Naive thymus-derived CD8-positive, alpha-beta T cell (primary cell): ENCODE measurements at places on chromosomes 13 and 19. TPM values are rescaled to one million over a fixed set of nuclear protein-coding genes. Genes with fewer than 3 reads are reported as not detected.

GRCh38 chr13:90362707-90363106, 984.8 kb upstream of the MIR17HG start:
- no peak overlapping the region for H3K4me3 ChIP-seq
- DNase-seq: no peak
- H3K27ac ChIP-seq: no peak overlapping the region
- H3K4me1 ChIP-seq: no peaks in the 10 kb centered on the region

- H3K27ac ChIP-seq: no peak overlapping the region
- no peak for DNase-seq
- no peaks in the 10 kb centered on the region for H3K4me1 ChIP-seq
- H3K27me3 ChIP-seq: no peaks in the 10 kb centered on the region
- no peak overlapping the region for H3K4me3 ChIP-seq
Observed at GRCh38 chr13:85657942-85658341, 141.3 kb downstream of the SLITRK6 start.

CYP2A6 gene
- total RNA-seq: not detected

DNA sequence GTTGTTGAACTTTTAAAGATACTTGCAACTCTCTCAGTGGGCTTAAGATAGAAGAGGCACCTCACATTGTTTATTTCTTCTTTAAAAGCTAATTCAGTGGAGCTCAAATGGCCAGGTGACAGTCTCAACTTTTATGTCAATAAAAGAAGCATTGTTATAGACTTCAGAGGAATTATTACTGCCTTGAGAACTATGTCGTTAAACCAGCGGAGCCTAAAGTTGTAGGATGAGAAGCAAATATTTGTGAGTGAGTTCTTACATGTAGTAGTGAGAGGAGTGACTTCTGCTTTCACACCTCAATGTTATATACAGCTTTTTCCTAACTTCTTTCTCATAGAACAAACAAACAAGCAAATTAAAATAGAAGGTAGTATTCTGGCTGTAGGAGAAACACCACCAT, 31.2 kb upstream of the DGKH start:
- peaks cover 4% of the 10 kb centered on the region for H3K27me3 ChIP-seq
- H3K27ac ChIP-seq: no peak overlapping the region
- H3K36me3 ChIP-seq: no peaks in the 10 kb centered on the region
- H3K4me1 ChIP-seq: no peaks in the 10 kb centered on the region
- H3K4me3 ChIP-seq: no peak overlapping the region

TM9SF2 gene
- total RNA-seq: 45.5 TPM

GRCh38 chr13:100203696-100204367, 114.9 kb downstream of the PCCA start:
- peak overlapping the region; percentile 71 for H3K4me3 ChIP-seq
- H3K27me3 ChIP-seq: no peaks in the 10 kb centered on the region
- peaks cover 22% of the 10 kb centered on the region for H3K4me1 ChIP-seq
- peaks cover 1% of the 10 kb centered on the region for H3K36me3 ChIP-seq

KLF12 gene
- total RNA-seq: 77.9 TPM

UPK1A gene
- not detected for total RNA-seq

DNA sequence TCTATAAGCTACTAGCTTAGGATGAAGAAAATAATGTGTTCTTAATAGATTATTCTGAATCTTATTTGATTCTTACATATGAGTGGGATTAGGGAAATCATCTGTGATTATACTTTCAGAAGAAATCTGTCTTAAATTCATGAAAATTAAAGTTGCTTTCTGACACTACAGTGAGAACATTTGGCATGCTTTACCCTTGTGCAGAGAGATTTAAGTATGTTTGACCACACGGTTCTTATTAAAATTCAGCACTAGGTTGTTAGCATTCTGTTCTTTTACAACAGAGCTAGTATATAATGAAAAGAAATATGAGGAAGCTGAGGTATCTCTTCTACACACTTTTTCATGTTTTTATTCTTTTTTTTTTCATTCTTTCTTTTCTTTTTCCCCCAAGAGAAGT, 2723.9 kb downstream of the PCDH9 start:
- no peak overlapping the region for H3K27ac ChIP-seq
- H3K4me1 ChIP-seq: no peaks in the 10 kb centered on the region
- no peaks in the 10 kb centered on the region for H3K36me3 ChIP-seq
- DNase-seq: no peak
- no peaks in the 10 kb centered on the region for H3K27me3 ChIP-seq

ZNF146 gene
- total RNA-seq: 71.8 TPM

ZNF541 gene
- 0.86 TPM for total RNA-seq

DNA sequence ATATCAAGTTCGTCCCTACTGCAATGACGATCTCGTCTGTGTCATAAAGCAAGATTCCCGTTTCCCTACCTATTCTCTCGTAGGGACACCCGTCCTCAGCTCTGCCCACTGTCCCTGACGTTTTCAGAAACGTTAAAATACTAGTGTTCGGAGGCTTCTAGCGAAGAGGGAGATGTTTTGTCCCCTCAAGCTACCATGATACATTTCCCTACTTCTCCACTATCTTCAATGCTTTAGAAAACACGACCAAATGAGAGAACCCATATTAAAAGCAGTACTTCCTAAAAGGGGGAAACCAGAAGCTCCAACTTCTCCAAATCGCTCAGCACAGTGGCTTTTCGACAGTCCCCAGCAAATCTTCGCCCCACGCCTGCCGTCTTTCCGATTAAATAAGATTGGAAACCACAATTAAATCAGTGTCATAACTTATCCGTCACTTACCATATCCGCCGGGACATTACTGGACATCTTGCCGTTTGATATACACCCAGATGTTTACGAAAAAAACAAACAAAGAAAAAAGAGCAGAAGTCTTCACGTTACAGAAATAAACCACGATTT, 1.3 kb downstream of the UBL3 start:
- DNase-seq: no peak
- H3K36me3 ChIP-seq: no peaks in the 10 kb centered on the region
- peak overlapping the region; percentile 95 for H3K4me3 ChIP-seq
- H3K27ac ChIP-seq: peak overlapping the region; percentile 92
- H3K27me3 ChIP-seq: no peaks in the 10 kb centered on the region
- H3K4me1 ChIP-seq: peaks cover 37% of the 10 kb centered on the region

OLFM4 gene
- not detected for total RNA-seq

DNA sequence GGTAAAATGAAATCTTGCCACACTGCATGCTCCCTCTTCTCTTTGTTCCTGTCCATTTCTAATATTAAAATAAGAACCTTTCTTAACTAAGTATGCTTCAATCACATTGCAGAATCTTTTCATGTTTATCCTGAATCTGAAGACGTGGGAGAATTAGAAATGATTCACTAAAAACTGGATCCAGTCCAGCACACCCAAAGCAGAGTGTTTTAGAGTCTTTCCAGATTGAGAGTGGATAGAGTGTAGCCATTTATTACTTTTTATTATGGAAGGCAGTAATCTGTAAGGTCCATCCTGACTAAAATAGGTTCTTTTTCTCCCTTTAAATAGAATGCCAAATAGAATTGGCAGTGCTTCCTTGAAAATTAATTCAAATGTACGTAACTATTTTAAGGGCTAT, 453.5 kb downstream of the TDRD3 start:
- H3K4me1 ChIP-seq: no peaks in the 10 kb centered on the region
- H3K4me3 ChIP-seq: no peak overlapping the region

NTN5 gene
- total RNA-seq: 2.9 TPM

- no peak for DNase-seq
- H3K27me3 ChIP-seq: no peaks in the 10 kb centered on the region
- peaks cover 2% of the 10 kb centered on the region for H3K36me3 ChIP-seq
- H3K4me3 ChIP-seq: no peak overlapping the region
Observed at GRCh38 chr13:49498206-49498605, 2.5 kb downstream of the PHF11 start.

DNA sequence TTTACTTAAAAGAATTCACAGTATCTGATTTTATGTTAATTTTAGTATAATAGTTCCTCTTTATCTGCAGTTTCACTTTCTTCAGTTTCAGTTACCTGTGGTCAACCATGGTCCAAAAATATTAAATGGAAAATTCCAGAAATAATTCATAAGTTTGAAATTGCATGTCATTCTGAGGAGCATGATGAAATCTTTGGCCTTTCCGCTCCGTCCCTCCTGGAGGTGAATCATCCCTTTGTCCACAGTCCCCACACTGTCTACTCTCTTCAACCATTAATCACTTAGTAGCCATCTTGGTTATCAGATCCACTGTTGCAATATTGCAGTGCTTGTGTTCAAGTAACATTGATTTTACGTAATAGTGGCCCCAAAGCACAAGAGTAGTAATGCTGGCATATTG, 26.9 kb downstream of the SLITRK6 start:
- peaks cover 3% of the 10 kb centered on the region for H3K4me1 ChIP-seq
- H3K27me3 ChIP-seq: no peaks in the 10 kb centered on the region
- H3K36me3 ChIP-seq: no peaks in the 10 kb centered on the region
- H3K27ac ChIP-seq: no peak overlapping the region
- DNase-seq: no peak

SIGLECL1 gene
- not detected for total RNA-seq

- H3K4me1 ChIP-seq: peaks cover 12% of the 10 kb centered on the region
- H3K27me3 ChIP-seq: peaks cover 29% of the 10 kb centered on the region
- H3K36me3 ChIP-seq: peaks cover 14% of the 10 kb centered on the region
- DNase-seq: no peak
- H3K4me3 ChIP-seq: no peak overlapping the region
Observed at GRCh38 chr19:16886305-16886880, 2.4 kb upstream of the F2RL3 start.

- peak overlapping the region; percentile 71 for H3K4me3 ChIP-seq
- H3K27me3 ChIP-seq: no peaks in the 10 kb centered on the region
- H3K27ac ChIP-seq: no peak overlapping the region
- H3K4me1 ChIP-seq: peaks cover 49% of the 10 kb centered on the region
Observed at GRCh38 chr19:4064496-4065260, 2.0 kb downstream of the ZBTB7A start.

DCLK1 gene
- not detected for total RNA-seq

DNA sequence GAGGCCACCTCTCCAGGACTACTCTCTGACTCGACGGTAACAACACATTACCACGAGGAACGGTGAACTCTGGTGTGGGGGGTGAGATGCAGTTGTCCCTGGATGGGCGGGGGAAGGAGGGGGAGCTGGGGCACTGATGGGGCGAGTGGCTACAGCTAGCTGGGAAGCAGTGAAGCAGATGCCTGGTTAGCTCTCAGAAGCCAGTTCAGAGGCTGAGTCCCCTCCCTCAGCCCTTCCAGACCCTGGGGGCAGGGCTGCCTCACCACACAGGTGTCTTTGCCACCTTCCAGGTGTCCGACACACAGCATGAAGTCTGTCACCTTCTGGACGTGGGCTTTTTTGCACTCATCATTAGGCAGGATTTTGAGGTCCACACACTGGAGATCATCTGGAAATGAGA, 4.0 kb downstream of the KLK1 start:
- H3K27ac ChIP-seq: no peak overlapping the region
- peak overlapping the region; percentile 47 for H3K4me3 ChIP-seq
- DNase-seq: no peak
- peaks cover 30% of the 10 kb centered on the region for H3K4me1 ChIP-seq
- H3K27me3 ChIP-seq: peaks cover 46% of the 10 kb centered on the region

DNA sequence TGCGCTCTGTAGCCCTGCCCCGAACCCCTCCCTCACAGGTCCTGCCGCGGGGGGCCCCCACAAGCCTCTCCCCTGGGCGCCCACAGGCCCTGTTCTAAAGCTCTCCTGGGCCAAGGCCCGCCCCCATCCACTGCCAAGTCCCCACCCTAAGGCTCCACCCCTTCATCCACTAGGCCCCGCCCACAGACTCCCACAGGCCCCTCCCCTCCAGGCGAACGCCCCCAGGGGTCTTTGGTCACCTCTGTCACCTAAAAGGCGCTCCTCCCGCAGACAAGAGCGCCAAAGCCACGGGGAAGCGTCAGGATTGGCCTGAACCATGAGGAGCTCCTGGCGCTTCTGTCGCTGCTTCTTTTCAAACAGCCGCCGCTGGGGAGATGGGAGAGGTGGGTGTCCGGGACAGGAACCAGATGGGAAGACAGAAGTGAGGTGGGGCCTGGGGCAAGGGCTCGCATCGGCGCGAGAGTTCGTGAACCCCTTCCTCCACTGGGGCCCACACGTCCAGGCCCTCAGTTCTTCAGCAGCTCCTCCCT, 2.3 kb downstream of the TULP2 start:
- H3K4me3 ChIP-seq: peak overlapping the region; percentile 73
- DNase-seq: peak; percentile 56
- H3K4me1 ChIP-seq: peaks cover 31% of the 10 kb centered on the region

ZNF835 gene
- 6.9 TPM for total RNA-seq

DNA sequence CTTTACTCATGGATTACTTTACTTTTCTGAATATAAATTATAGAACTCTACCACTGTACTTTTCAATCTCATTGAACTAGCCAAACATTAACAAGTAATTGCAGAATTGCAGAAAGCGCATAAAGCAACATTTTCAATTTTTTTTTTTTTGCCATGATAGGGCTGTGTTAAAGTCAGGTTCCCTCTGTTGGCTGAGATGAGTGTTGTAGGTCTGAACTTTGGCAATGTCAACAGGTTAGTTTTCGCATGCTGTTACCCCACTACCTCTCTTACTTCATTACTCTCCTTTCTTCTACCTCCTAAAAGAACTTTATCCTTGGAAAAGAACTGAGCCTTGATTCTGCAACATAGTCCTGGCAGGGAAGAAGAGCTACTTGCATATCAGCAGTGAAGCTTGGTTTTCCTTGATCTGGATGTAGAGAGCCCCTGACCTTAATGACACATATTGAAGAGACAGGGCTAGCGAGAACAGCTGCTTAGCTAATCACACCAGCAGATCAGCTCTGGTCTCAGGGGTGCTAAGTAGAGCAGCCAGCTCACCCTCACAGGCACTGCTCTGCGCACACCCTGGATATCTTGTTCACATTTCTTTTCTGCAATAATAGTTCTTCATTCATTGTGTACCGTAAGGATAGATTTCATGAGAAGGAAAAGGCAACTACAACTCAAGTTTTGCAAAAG, 119.5 kb downstream of the FLT1 start:
- no peaks in the 10 kb centered on the region for H3K27me3 ChIP-seq
- H3K4me3 ChIP-seq: no peak overlapping the region
- no peaks in the 10 kb centered on the region for H3K36me3 ChIP-seq
- DNase-seq: no peak
- no peak overlapping the region for H3K27ac ChIP-seq

- H3K4me1 ChIP-seq: no peaks in the 10 kb centered on the region
- H3K36me3 ChIP-seq: no peaks in the 10 kb centered on the region
- no peak for DNase-seq
- H3K27me3 ChIP-seq: no peaks in the 10 kb centered on the region
- no peak overlapping the region for H3K27ac ChIP-seq
Observed at GRCh38 chr13:33868343-33868994, 50.5 kb downstream of the RFC3 start.

DNA sequence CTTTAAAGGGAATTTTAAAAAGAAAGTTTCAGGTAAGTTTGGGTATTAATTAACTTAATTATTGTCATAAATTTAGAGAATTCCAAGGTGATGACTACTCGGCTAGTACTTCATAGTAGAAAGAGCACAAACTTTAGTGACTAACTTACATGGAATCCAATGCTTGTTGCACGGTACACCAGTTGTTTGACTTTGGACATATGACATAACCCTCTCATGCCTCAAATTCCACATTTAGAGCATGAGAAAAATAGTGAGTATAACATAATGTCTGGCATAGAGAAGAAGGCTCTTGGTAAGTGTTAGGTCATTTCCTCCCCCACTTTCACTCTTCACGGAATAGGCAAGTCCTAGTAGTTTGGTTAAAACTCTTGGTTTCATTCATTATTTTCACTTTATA, 1249.4 kb upstream of the SLC10A2 start:
- H3K27ac ChIP-seq: no peak overlapping the region
- H3K36me3 ChIP-seq: no peaks in the 10 kb centered on the region
- no peaks in the 10 kb centered on the region for H3K27me3 ChIP-seq
- H3K4me3 ChIP-seq: no peak overlapping the region
- no peak for DNase-seq

GRCh38 chr19:51573331-51573730, 2.2 kb downstream of the ZNF175 start:
- peak overlapping the region; percentile 44 for H3K27ac ChIP-seq
- no peak for DNase-seq
- peaks cover 50% of the 10 kb centered on the region for H3K36me3 ChIP-seq
- H3K4me1 ChIP-seq: peaks cover 32% of the 10 kb centered on the region

GFY gene
- total RNA-seq: not detected

EFNA2 gene
- not detected for total RNA-seq
